ENCODE measurements at places on chromosomes 2 and 18.

- no peak for DNase-seq
Measured at GRCh38 chr18:55780586-55781071, 192.6 kb upstream of the TCF4 start.

DNA sequence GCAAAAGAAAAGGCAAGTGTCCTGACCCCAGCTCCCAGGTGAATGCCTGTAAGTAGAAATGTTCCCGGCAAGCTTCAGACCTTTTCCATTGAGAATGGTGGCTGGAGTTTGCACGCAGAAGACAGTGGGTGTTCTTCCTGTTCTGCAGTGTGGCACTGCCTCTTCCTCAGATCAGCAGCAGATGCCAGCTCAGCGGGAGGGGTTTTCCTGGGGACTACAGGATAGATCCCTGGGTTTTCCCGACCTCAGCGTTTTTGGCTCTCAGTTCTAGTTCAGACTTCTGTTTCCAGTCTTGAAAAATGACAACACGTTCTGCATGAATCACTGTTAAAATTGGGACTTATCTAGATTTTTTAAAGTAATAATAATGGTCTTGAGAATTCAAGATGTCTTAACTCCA is 39.2 kb downstream of the GRHL1 start:
- DNase-seq, result peak; percentile 16

DNA sequence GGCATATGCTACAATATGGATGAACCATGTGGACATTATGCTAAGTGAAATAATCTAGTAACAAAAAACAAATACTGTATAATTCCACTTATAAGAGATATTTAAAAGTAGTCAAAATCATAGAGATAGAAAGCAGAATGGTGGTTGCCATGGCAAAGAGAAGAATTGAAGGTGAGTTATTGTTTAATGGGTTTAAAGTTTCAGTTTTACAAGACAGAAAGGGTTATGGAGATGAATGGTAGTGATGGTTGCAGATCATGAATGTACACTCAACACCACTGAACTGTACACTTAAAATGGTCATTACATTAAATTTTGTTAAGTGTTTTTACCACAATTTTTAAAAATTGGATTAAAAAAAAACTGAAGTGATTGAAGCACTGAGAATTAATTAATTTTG is 298.2 kb upstream of the ZC3H15 start:
- no peak for DNase-seq

DNA sequence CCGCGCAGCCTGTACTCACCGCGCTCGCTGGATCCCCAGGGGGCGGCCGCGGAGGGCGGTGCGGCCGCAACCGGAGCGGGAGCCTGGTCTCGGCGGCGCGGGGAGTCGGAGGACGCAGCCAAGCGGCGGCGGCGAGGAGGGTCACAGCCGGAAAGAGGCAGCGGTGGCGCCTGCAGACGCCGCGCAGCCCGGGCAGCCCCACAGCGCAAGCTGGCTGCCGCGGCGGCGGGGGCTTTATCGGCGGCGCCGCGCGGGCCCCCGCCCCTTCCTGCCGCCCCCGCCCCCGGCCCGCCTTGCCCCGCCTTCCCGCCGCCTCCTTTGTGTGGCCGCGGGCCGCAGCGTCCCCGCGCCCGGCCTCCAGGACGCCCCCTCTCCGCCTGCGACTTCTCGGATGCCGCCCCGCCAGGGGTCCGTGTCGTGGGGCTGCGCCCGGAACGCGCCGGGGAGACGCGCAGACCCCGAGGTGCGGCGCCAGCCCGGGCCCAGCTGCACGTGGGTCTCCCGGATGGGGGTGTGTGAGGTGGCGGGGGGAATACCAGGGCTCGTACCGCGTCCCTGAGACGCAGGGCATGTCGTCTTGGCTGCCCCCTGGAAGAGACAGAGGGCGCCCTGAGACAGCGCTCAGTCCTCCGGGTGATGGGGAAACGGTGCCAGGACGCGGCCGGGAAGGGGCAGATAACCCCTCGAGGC is at the start of gene SERPINE2:
SERPINE2 (minus strand) TSS at position 207 of the 690 bp plus-strand sequence. CDS start 37,386 bp downstream, outside the sequence.
- DNase-seq, result peak; percentile 65

GRCh38 chr2:238802957-238803356 is 44.9 kb upstream of the TWIST2 start:
- no peak for DNase-seq

GRCh38 chr2:10402653-10403215 is 45.4 kb downstream of the ODC1 start:
- no peak for DNase-seq

DNA sequence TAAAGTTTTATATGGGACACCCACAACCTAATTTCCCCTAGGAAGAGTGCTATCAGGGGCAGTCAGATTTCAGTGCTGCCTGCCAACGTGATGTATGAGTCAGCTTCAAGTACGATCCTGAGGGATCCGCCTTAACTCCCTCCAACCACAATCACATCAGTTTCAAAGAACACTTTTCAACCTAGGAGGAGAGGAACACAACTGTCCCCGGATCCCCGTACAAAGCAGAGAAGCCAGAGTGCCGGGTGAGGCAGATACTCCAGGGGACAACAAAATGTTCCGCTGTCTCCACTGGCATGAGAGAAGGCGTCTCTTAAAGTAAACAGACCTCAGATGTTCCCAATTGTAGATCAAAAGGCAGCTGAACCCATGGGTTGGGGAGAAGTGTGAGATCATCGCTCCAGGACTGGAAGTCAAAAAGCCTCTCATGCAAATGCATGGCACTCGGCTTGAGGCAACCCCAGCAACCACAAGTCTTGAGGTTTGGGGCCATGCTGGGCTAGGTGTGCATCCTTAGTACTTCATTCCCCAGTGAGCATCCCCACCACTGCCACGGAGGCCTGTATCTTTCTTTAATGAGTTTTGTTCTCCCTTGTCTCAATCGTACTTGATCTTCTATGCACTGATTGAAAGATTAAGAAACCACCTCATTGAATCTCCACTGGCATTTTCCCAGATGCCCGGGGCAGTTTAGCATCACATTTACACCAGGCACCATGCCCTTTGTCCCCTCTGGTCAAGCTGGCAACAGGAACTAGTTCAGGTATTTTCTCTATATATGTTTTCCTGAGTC is 91.0 kb upstream of the CCBE1 start:
- no peak for DNase-seq

GRCh38 chr18:71116535-71116934 is 827.7 kb downstream of the SOCS6 start:
- no peak for DNase-seq

- no peak for DNase-seq
Measured at GRCh38 chr2:66899109-66899508, 464.2 kb downstream of the MEIS1 start.

DNA sequence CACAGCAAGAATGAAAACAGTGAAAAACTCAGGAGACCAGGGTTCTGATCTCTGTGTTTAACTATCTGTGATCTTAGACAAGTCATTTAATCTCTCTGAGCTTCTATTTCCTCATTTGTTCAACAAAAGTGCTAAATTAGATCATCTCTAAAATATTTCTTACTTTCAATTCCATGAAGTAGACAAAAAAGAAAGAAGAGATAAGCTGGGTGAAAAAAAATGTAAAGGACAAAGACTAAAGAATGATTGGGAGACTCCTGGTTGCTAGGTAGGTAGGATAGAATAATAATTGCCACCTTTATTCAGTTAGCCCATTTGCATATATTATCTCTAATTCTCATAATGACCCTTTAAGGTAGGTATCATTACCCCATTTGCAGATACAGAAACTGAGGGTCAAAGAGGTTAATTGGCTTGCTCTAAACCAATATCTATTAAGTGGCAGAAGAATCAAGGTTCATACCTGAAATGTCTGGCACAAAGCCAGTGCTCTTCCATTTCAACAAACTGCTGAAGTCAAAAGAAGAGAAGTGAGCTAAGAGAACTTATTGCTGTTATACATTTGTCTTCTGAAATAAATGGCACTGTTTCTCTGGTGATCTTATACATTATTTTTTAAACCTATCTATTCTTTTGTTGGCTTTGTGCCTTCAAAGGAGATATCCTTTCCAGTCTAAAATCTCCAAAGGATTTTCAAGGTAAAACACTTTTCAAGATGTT is 141.7 kb downstream of the OTX1 start:
- no peak for DNase-seq

DNA sequence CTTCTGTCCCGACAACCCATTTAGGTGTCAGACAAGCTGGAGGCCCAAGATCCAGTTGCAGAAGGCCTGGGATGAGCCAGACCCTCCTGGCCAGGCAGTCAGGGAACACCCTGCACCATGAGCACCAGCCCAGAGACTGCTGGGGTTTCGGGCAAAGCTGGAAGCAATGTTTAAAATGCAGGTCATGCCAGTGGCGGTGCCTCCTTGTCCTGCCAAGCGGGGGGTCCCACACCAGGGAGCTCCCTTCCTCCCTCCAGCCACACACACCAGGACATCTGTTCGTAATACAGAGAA is 230.2 kb downstream of the ATAD2B start:
- no peak for DNase-seq

GRCh38 chr2:75852639-75853038 is 141.9 kb upstream of the GCFC2 start:
- DNase-seq, result no peak

GRCh38 chr2:182784777-182785176 is 68.7 kb downstream of the DNAJC10 start:
- no peak for DNase-seq

GRCh38 chr2:38301340-38301968 is 75.6 kb downstream of the ATL2 start:
- DNase-seq, result peak; percentile 40

DNA sequence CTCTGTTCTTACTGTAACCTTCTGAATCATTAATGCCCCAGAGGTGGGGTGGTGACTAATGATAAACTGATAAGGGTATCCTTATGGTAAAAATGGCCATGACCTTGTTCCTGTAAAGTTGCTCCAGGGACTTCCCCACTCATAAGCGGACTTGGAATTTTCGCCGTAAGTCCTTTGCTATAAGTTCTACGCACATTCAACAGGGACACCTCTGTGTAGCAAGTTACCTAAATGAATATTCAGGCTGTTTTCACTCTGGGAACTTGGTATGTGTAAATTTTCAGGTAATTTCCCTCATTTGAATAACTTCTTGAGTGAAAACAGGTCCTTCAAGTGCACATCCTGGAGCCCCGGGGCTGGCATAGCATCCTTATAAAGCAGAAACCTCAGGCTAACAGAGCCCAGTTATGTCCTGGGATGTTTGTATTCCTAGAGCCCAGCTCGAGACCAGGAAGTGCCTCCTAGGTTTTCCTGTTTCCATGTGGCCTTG is 9.4 kb upstream of the AGFG1 start:
- DNase-seq, result peak; percentile 55

DNA sequence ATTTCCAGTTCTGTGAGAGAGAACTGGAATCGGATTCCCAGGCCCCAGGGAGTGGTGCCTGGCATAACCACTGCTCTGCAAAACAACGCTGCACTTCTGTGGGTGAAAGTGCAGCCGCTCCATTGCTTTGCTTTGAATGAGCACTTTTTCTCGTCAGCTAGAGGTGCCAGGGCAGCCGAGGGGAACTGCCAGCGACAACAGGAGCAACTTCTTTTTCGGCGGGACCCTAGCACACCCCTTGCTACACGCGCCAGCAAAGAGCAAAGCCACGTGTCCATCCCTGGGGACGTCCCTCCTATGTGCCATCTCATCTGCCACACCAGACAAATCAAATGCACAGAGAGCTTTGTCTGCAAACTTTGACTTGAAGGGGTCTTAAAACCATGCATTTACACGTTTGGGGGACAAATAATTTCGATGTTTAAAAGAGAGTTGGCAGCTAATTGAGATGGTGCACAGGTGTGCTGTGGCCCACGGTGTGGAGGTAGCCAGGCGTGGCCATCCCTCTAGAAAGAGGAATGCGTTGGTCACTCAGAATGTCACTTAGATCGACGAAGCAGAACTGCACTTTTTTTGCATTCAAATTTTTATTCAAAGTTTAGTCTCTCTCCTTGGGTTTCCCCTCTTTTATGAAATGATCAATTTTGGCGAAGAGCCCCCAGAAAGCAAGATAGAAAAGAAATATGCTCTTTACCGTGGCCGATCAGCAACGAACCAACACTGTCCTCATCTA is 151.8 kb downstream of the MBP start:
- peak; percentile 10 for DNase-seq

- DNase-seq, result peak; percentile 33
Measured at GRCh38 chr2:24613154-24613814, 122.2 kb downstream of the NCOA1 start.

GRCh38 chr2:202375033-202375608 is 1.0 kb upstream of the BMPR2 start:
- DNase-seq, result peak; percentile 73

DNA sequence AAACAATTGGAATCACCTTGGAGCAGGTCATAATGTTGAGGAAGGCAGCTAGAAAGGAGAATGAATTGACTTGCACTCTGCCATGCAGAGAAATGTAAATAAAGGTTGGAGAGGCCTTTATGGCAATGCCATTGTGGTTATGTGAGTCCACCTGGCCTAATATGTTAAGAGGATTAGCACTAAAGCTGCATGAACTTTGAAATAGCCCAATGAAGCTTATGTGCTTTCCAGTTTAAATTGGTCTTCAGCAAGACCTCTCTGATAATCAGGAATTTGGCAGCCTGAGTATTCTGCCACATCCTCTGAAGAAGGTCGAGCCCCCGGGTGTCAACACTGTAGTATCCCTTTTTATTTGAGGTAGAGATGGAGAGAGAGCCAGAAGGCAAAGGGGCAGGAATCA is 464.9 kb downstream of the CDH2 start:
- DNase-seq, result no peak

DNA sequence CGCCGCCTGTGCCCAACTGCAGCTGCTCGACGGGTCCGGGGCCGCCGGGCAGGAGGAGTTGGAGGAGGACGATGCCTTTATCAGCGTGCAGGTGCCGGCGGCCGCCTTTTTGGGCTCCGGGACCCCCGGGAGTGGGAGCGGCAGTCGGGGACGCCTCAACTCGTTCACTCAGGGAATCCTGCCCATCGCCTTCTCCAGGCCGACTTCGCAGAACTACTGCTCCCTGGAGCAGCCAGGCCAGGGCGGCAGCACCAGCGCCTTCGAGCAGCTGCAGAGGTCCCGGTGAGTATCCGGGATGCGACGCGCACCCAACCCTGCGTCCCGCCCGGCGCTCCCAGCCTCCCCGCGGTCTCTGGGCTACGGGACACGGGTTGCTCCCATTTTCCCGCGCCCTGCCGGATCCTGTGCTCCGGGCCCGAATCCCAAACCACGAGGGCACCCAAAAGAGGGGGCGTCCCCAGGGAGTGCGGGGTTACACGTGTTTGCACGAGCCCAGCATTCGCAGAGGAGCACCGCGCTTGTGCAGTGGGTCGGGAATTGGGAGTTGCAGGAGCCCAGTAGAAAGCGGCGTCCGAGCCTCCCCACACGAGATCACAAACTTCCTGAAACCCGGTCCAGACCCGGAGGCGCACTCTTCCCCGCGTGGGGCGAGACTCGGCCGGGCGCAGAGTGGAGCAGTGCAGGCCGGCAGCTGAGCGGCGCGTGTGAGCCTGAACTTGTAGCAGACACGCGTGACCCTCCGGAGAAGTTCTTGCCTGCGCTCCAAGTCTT is 1.2 kb downstream of the CABLES1 start:
- peak; percentile 32 for DNase-seq

DNA sequence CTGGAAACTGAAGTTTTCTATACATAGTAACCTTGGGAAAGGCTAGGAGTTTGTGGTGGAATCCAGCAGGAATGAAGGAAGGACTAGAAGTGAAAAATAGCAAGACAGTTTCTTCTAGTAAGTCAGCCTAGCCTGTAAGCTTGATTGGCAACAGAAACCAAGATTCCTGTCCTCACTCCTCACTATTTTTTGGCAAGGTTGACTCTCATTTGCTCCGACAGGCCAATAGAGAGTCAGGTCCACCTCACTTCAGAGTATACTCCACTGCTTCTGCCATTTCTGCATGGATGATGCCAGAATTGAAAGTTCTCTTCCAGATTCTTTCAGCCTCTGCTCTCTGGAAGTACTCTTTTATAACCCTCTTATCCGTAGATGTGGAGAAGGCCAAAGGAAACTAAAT is 352.4 kb downstream of the ZNF516 start:
- no peak for DNase-seq

- no peak for DNase-seq
Measured at GRCh38 chr2:126367361-126367760, 288.6 kb upstream of the GYPC start.
